ENCODE measurements at places on chromosomes 5 and 9.

- no peak for DNase-seq
Measured at GRCh38 chr5:125043781-125044391, 297.4 kb upstream of the ZNF608 start.

- DNase-seq: no peak
Measured at GRCh38 chr5:56330167-56330566, 97.0 kb upstream of the ANKRD55 start.

- DNase-seq: no peak
Measured at GRCh38 chr5:157918811-157919742, 60.1 kb upstream of the CLINT1 start.

DNA sequence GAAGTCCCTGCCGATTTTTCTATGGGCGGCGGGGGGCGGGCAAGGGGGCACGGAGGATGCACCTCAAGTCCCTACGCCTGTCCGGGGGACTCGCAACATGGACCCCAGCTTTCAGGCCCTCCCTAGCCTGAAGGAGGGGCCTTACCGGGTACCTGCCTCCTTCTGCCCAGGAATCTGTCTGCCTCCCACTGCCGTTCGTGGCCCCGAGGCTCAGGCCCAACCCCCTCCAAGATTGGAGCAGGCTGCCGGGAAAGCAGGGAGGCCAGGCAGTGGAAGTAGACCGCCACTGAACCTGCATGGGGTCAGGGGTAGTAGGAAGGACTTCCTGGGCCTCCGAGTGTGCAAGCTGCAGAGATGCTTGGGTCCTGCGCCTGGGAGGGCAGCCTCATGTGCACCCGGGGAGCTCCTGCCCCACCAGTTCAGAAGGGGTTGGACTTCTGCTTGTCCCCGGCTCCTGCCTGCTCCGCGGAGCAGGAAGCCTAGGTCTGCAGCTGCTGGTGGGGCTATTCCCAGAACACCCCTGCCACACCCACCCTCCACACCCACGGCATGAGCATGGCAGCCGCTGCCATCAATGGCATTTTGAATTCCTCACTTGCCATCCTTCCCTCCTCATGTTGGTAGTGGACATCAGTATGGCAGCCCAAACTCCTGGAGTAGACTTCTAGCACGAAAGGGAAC lies 1312.7 kb upstream of the ACO1 start:
- no peak for DNase-seq

DNA sequence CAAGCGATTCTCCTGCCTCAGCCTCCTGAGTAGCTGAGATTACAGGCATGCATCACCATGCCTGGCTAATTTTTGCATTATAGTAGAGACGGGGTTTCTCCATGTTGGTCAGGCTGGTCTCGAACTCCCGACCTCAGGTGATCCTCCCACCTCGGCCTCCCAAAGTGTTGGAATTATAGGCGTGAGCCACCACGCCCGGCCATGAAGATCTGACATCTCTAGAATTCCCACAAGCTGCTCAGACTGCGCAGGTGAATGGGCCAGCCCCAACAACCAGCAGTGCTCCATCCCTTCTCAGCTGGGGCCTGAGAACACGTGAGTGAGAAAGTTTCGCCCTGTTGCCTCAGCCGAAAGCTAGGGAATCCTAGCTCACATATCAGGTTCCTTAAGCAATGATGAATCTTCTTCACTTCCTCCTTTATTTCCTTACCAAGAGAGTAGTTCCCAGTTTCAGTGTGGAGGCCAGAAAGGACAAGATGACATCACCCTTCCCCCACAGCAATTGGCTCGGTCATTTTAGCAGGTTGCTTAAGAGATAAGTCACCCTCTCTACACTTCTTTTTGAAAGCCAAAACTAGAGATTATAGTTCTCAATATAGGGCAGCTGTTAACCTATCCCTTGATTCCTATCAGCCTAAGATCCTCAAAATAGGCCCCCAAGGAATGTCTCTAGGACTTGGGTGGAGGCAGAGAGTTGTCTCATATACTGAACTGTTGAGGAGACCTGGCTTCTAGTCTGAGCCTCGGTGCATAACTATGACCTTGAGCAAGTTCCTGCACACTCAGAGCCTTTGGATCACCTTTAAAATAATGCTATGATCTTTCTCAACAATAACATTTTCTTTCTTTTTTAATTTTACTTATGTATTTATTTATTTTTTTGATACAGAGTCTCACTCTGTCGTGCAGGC lies 23.9 kb upstream of the PPP2CA start:
- no peak for DNase-seq

DNA sequence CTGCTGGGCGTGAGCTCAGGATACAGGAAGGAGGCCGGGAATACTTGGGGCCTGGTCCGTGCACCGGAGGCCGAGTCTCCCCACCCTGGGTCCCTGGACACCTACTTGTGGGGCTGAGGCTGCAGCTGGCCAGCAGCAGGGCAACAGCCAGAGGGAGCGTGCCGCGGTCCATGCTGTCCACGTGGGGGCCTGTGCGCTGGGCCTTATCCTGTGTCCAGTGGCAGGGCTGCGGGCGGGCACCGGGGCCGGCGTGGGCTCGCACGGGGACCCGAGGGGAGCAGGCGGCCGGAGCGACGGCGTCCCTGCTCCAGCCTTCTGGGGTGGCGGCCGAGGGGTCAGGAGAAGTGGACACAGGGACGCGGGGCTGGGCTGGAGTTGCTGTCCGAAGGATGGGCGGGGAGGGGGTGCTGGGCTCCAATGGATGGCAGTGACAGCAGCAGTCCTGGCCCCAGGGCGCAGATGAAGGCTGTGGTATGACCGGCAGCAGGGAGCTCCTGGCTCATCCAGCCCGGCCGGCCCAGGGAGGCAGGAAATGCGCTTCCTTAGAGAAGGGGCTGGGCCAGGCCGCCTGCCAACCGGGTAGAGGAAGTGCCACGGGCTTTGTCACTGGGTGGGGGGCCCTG lies at the start of gene ENG:
Gene ENG (minus strand): TSS at position 475 of the 623 bp plus-strand sequence. CDS start 303 bp downstream, at position 172.
- DNase-seq: no peak

- DNase-seq: no peak
Measured at GRCh38 chr9:33921967-33922895, 105.3 kb downstream of the UBE2R2 start.

DNA sequence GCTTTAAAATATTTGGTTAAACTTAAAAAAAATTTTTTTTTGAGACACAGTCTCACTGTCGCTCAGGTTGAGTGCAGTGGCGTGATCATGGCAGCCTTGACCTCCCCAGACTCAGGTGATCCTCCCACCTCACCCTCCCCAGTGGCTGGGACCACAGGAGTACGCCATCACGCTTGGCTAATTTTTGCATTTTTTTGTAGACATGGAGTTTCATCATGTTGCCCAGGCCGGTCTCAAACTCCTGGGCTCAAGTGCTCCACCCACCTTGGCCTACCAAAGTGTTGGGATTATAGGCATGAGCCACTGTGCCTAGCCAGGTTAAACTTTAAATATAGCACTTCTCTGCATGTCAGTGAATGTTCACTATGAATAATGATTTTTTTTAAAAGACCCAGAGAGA lies 224.5 kb upstream of the RFX3 start:
- no peak for DNase-seq

GRCh38 chr5:181105391-181106025 lies 25.5 kb downstream of the OR2V1 start:
- no peak for DNase-seq

GRCh38 chr5:1672396-1672795 lies 127.2 kb downstream of the MRPL36 start:
- DNase-seq: no peak

- DNase-seq: no peak
Measured at GRCh38 chr9:77598991-77599390, 49.1 kb downstream of the GNA14 start.

- no peak for DNase-seq
Measured at GRCh38 chr9:81826517-81826906, 101.7 kb upstream of the SPATA31D4 start.

- DNase-seq: no peak
Measured at GRCh38 chr5:31964007-31964360, 210.1 kb downstream of the GOLPH3 start.

GRCh38 chr9:27338527-27338903 lies 41.6 kb upstream of the EQTN start:
- DNase-seq: no peak

DNA sequence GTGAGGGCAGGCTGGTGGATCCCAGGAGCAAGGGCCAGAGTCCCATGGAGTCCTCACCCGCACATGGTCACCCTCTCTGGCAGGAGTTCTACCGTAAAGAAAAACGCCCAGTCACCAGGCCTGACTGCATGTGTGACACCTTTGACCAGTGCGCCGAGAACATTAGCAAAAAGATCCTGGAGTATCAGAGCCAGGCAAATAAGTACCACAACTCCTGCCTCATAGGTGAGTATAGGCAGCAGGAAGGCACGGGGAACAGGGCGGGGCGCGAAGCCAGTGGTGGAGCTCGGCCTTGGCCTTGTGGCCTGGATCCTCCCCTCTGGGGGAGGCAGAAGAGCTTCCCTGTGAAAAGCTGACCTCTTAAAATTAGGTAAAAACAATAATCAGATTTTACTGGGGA lies 45.4 kb upstream of the TDRD7 start:
- no peak for DNase-seq

- no peak for DNase-seq
Measured at GRCh38 chr9:97807681-97808080, 45.3 kb upstream of the FOXE1 start.

- no peak for DNase-seq
Measured at GRCh38 chr5:156783092-156783491, 67.0 kb upstream of the PPP1R2B start.

DNA sequence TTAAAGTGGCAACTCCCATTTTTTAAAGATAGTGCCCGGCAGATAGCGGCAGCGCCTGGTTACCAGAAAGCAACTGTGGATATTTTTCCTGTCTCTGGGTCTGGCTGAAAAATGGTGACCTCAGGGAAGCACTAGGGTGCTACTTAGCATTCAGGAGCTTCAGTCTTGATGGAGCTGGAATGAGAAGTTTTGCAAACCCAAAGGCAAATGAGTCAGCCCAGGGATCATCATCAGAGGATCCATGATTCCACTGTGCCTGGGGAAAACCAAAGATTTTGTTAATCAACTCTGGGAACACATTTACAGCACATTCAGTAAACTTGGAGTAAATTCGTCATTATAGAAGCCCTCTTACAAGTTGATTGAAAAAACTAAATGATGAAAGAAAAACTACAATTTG lies 26.7 kb downstream of the F2R start:
- DNase-seq: no peak

DNA sequence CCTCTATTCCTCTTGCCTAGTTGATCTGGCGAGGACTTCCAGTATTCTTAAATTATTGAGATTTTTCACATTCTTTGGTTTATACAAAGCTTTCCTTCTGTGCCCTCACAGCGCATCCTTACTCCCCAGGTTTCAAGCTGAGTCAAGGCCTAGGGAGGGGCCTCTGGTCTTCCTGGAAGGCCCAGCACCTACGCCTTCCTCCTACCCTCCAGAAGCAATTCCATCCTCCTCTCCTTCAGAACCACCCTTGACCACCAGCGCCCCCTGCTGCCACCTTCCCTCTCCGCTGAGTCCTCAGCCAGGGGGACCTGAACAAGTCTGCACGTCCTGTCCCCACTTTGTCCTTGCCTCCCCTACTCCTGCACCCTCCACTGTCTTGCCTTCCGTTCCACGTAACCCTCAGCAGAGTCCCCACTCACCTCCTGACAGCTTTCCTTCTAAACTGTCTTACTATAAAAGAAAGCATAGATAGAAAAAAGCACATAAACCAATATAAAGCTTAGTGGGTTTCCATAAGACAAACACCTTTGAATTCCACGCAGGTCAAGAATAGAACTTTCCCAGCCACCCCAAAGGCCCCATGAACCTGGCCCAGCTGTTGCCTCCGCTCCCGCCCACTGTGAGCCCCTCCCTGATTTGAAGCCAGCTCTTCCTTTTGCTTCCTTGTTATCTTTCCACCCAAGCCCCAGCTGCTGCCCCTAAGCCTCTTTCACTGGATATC lies 63.0 kb upstream of the CTSL start:
- no peak for DNase-seq

DNA sequence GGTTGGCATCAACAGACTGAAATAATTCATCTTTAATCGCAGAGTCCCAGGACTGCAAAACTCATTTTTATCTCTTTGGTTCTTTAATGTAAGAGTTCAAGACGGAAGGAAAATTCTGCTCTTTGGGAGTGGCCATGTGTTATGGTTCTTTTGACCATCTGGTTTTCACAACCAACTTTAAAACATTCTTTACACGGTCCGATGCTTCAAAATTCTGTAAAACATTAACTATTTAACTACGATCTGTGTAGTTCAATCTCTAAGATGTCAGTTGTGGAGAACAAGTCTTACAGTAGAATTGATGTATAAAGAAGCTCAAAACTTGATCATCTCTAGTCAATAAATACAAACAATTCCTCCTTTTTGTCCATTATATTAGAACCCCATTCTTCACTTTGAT lies 83.0 kb downstream of the CMYA5 start:
- DNase-seq: no peak

- DNase-seq: no peak
Measured at GRCh38 chr9:5586391-5586802, 42.5 kb upstream of the RIC1 start.

DNA sequence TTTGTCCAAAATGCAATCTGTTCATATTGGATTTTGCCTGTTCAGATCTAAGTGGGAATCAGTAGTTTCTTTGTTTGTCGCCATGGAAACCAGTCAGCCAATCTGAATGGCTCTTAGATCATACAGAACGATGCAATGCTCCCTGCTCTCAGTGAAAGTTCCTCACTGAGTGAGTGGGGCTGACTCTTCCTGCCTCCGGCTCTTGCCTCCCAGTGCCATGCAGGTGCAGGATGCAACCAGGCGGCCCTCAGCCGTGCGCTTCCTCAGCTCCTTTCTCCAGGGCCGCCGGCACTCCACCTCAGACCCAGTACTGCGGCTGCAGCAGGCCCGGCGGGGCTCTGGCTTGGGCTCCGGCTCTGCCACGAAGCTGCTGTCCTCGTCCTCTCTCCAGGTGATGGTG lies at the start of gene PTPDC1:
Gene PTPDC1 (plus strand): TSS at position 151 of the 400 bp plus-strand sequence. CDS start 67 bp downstream, at position 218.
- no peak for DNase-seq

GRCh38 chr9:72924154-72924790 lies 28.6 kb downstream of the ALDH1A1 start:
- DNase-seq: no peak

GRCh38 chr5:111063709-111064322 lies 7.7 kb upstream of the TSLP start:
- DNase-seq: no peak

- no peak for DNase-seq
Measured at GRCh38 chr5:37043693-37044092, 167.1 kb downstream of the NIPBL start.

DNA sequence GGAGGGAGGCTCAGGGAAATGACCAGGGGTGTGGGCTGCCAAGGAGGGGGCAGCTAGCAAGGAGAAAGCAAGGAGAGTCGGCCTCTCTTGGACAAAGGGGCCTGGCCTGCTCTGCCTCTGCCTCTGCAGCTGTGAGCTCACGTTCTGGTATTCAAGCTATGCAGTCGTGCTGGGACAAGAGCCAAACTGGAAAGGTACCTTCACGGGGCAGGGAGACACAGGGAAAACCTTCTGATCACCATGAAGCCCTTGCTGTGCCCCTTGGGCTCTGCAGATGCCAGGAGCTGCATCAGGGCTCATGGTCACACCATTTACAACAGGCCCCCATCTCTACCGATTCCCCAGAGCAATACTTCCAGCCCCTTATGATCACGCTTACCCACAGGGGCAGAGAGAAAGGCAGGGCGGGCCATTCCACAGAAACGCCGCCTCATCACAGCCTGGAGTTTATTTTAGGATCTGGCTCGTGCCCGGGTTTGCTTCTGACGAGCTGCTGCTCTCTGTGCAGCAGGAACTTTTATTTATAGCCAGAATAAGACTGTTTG lies 63.2 kb downstream of the PRRT1B start:
- DNase-seq: no peak

All from stimulated activated CD8-positive, alpha-beta memory T cell treated with anti-CD3 and anti-CD28 coated beads, Interleukin-4, amount 100 ng/mL, for 4 hours (primary cell).